ENCODE measurements at places on chromosomes 2 and 18.

DNA sequence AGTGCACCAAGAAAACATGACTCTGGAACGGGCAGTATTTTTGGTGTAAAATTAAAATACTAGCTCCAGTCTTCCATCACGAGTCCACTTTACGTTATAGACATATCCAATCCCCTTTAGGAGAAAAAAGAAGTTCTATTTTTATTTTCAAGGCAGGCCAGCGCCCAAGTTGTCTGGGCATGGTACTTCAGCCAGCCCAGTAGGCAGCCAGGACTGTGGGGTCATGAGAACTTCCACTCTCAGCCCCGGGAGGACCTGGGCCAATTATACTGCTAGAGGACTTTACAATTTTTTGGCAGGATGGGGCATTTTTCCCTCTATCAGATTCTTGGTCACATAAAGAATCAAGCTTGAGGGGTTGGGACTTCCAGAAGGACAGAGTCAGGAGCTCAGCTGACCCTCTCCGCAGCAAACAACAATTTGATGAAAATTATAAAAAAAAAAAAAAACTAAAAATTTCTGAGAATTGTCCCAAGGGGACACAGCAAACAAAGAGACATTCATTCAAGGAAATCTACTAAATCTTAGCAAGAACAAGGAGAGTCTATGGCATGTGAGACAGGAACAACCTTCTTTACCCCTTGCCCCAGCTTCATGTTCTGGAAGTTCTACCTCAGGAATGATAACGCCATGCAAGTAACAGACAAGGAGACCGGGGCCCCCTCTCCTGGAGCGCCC is 37.3 kb upstream of the B3GNT2 start:
- no peak for DNase-seq

- DNase-seq: no peak
Measured at GRCh38 chr2:126571403-126571802, 84.6 kb upstream of the GYPC start.

DNA sequence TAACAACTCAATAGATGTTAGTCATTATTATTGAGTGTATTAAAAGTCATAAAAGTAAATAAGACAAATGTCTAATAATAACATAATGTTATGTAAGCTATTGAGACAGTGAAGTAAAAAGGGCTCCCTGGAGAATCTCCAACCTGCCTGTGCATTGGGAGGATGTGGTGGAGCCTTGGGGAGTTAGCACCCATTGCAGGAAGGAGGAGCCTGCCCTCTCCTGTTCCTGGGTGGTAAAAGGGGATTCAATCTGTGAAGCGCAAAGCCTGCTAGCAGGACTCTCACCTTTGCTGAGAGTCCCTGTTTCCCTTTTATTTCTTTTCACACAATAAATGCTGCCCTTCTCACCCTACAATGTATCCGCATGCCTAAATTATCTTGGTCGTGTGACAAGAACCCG is 206.1 kb downstream of the RAB3GAP1 start:
- no peak for DNase-seq

- DNase-seq: no peak
Measured at GRCh38 chr2:74267068-74267467, 68.7 kb downstream of the MTHFD2 start.

- no peak for DNase-seq
Measured at GRCh38 chr18:21489919-21490495, 110.5 kb downstream of the ESCO1 start.

GRCh38 chr2:184370954-184371353 is 227.4 kb upstream of the ZNF804A start:
- no peak for DNase-seq

DNA sequence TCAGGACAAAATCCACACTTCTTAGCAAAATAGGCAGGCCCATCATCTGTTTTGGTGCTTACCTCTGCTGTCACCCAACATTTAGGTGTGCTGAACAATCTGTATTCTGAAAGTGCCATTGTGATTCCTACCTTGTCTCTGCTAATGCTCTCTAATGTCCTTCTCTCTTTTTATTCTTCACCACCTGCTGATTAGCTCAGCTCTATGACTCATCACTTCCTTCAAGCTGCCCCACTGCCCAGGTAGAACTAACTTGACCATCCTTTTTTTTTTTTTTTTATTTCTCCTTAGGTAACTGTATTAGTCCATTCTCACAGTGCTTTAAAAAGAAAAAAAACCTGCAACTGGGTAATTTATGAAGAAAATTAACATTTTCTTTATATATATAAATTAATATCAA is 478.7 kb upstream of the POU3F3 start:
- DNase-seq: no peak
